ENCODE measurements at places on chromosomes 13 and 19. TPM values are rescaled to one million over a fixed set of nuclear protein-coding genes. Genes with fewer than 3 reads are reported as not detected.

The FGF22 gene
- total RNA-seq = not detected

The N4BP2L1 gene
- total RNA-seq = 0.34 TPM

The PSPN gene
- total RNA-seq = 1.6 TPM

The ZNF100 gene
- 5.3 TPM for total RNA-seq

The ATP4B gene
- total RNA-seq = not detected

The TEKTIP1 gene
- not detected for total RNA-seq

The RAVER1 gene
- 26.2 TPM for total RNA-seq

The TMEM221 gene
- not detected for total RNA-seq

The ZNF497 gene
- total RNA-seq = 1.5 TPM

The KLK1 gene
- total RNA-seq = not detected

The ZNF850 gene
- total RNA-seq = 11.4 TPM

The PEG3 gene
- 4.1 TPM for total RNA-seq

The CELF5 gene
- not detected for total RNA-seq

The TSHZ3 gene
- total RNA-seq = 2.9 TPM

The TMEM255B gene
- 3.8 TPM for total RNA-seq

The DIRAS1 gene
- total RNA-seq = 1.5 TPM

The BTBD2 gene
- total RNA-seq = 19.9 TPM

The CATSPERD gene
- total RNA-seq = not detected

The ONECUT3 gene
- not detected for total RNA-seq

The NPAS1 gene
- 0.27 TPM for total RNA-seq

The KIR2DL3 gene
- total RNA-seq = not detected

The ACTMAP gene
- total RNA-seq = not detected

The F2RL3 gene
- total RNA-seq = 7.0 TPM

The EBI3 gene
- total RNA-seq = 3.0 TPM

The LIM2 gene
- total RNA-seq = not detected

The CGB7 gene
- total RNA-seq = 6.8 TPM

The ZNF135 gene
- 0.86 TPM for total RNA-seq

The PRX gene
- 1.6 TPM for total RNA-seq

The OR4F17 gene
- total RNA-seq = not detected

The OVOL3 gene
- not detected for total RNA-seq

The FFAR2 gene
- total RNA-seq = not detected

The ADGRL1 gene
- 2.3 TPM for total RNA-seq

The THSD8 gene
- not detected for total RNA-seq

The FFAR1 gene
- total RNA-seq = not detected
